ENCODE measurements at places on chromosomes 12 and 14.

DNA sequence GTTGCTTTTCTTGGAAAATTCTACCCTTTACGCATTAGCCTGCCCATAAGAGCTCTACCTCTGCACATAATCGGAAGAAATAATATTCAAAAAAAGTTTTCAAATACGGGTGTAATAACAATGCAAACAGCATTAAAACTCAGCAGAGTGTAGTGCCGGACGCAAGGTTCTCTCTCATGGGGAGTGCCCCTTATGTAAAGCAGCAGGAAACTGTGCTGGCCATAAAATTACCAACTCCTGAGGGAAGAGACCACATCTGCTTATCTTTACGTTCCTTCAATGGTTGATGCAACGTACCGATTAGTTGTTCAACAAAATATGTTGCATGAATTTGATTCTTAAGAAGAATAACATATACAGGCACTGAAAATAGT lies 118.7 kb upstream of the TMCC3 start:
- DNase-seq, result no peak

DNA sequence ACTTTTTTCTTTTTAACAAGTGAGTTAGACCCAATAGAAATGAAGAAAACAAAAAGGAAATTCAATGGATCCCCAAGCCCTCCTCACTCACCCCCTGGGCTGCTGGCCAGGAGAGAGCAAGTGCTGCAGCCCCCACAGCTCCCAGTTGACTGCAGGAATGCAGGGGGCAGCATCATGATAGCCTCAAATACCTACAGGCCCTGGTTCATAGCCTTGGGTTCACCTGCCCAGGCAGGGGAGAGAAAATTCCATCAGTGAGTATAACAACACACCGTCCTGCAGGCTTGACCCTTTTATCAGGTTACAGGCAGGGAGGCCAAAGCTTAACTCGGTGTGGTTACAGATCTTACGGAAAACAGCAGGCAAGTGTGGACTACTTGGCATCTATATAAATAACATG lies 76.3 kb downstream of the PHLDA1 start:
- no peak for DNase-seq

GRCh38 chr12:49762468-49762847 lies 21.1 kb downstream of the TMBIM6 start:
- DNase-seq, result no peak

DNA sequence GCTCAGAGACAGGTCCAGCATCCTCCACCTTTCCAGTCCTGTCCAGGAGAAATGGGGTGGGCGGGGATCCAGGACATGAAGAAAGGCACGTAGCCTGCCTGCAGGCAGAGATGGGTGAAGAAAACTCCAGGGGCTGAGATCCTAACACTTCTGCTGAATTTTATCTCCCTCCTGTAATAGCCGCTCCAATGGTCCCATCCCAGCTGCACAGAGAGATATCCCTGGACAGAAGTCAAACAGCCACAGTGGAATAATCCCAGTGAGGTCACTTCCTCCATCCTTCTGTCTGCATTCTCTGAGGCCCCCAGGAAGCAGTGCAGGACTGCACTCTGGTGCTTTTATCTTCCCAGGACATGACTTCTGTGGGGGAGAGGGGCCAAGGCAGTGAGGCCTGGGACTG lies 26.3 kb downstream of the KRT18 start:
- no peak for DNase-seq

DNA sequence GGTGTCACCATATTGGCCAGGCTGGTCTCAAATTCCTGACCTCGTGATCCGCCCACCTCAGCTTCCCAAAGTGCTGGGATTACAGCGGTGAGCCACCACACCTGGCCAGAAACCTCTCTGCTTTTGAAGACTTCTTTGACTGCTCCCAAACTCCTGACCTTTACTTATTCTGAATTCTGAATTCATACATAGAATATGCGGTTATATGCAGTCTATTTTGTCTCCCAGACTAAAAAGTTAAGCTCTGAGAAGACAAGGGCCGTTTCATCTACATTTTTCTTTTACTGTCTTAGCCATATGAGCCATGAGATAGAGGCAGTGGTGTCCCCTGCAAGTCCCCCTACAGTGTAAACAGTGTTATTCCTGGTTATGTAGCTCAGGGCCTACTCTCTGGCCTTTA lies 179.3 kb downstream of the NTF3 start:
- DNase-seq, result no peak

DNA sequence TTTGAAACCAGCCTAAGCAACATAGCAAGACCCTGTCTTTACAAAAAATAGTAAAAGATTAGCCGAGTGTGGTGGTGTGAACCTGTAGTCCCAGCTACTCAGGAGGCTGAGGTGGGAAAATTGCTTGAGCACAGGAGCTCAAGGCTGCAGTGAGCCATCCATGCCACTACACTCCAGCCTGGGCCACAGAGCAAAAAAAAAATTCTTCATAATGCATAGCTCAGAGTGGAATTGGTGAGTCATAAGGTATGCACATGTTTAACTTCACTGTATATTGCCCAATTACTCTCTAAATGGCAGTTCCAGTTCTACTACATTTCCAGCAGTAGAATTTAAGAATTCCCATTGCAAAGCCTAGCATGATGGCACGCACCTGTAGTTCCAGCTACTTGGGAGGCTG lies 26.8 kb upstream of the CLIP1 start:
- no peak for DNase-seq

- no peak for DNase-seq
These were observed 140.1 kb upstream of the HIF1A start for GRCh38 chr14:61555056-61555838.

GRCh38 chr12:27148373-27148772 lies 66.0 kb upstream of the C12orf71 start:
- DNase-seq, result no peak

GRCh38 chr14:57834001-57834598 lies 31.8 kb downstream of the SLC35F4 start:
- DNase-seq, result no peak

DNA sequence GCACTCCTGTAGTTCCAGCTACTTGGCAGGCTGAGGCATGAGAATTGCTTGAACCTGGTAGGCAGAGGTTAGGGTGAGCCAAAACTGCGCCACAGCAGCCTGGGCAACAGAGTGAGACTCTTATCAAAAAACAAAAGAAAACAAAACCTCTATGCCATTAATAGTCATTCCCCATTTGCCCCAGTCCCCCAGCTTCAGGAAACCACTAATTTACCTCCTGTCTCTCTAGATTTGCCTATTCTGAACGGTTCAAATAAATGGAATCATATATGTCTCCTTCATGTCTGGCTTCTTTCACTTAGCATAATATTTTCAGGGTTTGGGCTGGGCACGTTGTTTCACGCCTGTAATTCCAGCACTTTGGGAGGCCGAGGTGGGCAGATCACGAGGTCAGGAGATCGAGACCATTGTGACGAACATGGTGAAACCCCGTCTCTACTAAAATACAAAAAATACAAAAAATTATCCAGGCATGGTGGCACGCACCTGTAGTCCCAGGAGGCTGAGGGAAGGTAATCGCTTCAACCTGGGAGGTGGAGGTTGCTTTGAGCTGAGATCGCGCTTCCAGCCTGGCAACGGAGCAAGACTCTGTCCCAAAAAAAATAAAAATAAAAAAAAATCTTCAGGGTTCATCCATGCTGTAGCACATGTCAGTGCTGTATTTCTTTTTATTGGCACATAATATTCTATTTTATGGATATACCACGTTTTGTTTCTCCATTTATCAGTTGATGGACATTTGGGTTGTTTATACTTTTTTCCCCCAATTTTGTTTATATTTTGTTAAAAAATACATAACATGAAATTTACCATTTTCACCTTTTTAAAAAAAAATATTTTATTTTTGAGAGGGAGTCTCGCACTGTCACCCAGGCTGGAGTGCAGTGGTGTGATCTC lies 31.9 kb downstream of the KNTC1 start:
- DNase-seq, result no peak

DNA sequence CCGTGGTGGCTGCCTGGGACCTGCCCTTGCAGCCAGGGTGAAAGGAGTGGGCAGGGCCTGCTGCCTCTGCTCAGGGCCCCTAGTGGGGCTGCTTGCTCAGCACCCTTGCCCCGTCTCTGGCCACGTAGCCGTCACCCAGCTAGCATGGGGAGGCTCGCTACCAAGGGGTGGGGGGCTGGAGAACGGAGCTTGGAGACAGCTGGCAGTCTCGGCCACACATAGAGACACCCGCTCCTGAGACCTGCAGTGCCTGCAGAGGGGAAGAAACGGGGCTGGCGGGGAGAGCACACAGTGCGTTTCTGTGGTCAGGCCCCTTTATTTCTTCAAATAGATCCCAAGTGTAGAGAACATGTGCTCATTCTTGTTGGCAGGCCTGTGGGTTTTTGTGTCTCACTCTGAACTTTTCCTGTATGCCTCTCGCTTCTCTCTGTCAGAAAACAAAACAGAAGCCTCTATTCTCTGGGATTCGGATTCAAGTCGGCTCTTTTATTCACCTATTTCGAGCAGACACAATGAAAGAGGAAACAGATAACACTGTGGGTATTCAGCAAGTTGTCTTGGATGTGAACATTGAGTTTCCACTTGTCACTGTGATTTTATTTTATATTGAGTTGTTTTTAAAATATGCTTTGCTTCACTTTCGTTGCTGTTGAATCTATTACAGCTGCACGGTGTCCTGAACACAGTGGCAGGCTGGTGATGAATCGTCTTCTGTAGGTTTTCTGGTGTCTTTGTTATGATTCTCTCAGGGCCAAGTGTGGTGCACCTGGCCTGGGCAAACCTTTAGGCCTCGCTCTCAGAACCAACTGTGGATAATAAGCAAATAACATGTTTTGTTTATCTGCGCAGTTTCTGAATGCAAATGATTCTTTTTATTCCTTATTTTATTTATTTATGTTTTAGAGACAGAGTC lies 26.5 kb downstream of the PACS2 start:
- DNase-seq, result no peak

All from stimulated activated CD4-positive, alpha-beta T cell treated with anti-CD3 and anti-CD28 coated beads, Interleukin-1b, Interleukin-23, amount 100 ng/mL, for 1 hour (primary cell).